ENCODE measurements at places on chromosomes 7 and 10.

DNA sequence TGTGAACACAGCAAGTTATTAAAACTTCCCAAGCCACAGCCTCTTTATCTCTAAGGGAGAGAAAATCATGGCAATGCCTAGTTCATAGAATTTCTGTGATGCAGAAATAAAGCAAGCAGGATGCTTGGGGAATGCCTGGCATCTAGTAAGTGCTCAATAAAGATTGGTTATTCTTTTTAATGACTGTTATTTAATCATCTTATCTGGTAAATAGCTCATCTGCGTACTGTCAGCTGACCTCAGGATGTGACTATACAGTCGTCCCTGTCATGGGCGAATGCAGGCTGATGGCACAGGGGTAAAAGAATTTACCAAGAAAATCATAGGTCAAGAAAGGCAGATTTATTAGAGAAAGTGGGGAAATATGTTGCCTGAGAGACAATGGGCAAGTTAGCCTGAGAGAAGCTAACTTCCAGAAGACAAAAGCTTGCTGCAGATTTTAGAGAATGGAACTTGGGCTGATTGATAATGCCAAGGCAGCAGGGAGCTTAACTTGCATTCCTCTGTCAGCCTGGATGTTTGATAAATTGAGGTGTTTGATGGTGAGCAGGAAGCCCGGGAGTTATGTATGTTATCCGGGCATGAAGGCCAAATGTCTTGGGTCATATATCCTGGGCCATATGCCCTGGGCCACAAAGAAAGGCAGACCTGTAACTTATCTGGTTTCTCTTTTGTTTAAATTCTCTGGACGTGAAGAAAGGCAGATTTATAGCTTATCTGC, 126.0 kb downstream of the KCNMA1 start:
- DNase-seq: no peak

- DNase-seq: no peak
These were observed 159.1 kb downstream of the DGKI start for GRCh38 chr7:137687556-137688265.

GRCh38 chr10:20977300-20977699, 80.2 kb upstream of the NEBL start:
- DNase-seq: no peak

- DNase-seq: no peak
These were observed 96.8 kb upstream of the SAMD8 start for GRCh38 chr10:75014516-75015230.

GRCh38 chr7:27324246-27324645, 81.6 kb downstream of the EVX1 start:
- DNase-seq: no peak

DNA sequence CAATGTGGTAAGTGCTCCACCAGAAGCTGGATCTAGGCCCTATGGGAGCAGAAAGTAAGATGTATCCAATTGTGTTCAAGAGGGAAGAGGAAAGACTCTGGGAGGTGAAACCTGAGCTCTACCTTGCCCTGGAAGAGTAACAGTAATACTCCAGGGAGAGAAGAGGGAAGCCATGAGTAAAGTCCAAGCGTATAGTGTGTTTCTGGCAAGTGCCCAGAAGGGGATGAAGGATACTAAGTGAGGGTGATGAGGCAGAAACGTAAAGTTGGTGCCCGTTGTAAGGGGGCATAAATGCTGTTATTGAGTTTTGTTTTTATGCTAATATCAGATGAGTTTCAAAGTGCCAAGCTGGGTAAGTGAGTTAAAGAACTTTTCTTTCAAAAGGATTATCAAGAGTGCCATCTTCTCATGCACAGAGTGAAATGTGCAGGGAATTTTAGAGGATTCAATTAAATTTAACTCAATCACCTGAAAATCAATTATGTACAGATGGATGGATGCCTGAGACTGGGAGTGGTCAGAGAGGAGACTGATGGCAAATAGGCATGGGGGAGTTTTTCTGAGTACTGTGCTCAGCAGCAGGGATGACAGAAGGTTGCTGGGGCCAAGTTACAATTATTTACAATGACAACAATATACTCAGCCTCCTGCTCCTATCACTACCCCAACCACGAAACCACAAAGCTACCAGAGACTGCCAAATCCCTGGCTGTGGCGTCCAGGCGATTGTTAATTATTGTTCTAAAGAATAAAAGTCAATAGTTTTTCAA, 123.3 kb upstream of the LAMB4 start:
- DNase-seq: no peak

GRCh38 chr10:89888321-89889070, 187.1 kb downstream of the KIF20B start:
- DNase-seq: no peak

GRCh38 chr10:78505657-78506056, 472.0 kb downstream of the RPS24 start:
- no peak for DNase-seq

DNA sequence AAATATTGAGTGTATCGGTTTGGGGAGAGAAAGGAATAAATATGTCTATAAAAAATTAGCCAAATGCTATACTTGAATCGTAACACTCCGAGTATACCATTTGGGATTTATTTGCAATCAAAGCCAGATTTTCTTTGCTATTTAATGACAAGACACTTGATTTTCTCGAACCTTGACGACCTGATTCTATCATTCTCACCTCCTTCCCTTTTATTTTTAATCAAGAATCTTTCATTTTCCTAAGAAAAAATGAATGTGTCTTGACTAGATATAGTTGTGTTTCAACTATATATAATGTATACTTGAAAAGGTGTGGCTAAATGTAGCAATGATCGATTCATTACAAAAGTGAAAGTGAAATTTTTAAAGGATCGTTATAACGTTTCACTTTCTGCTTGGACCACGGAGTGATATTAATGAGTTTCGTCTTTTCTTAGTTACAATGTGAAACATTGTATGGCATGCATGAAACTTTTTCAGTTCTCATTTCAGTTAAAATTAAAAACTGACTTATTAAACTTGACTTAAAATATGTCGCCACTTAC, 562 bp downstream of the NUB1 start:
- DNase-seq: no peak
